ENCODE measurements at places on chromosomes 13 and 19.
A peak's percentile ranks its signal among the peaks of the same experiment; 100 is the strongest.

- DNase-seq = no peak
These were observed 32.1 kb downstream of the SMAD9 start for GRCh38 chr13:36887758-36888521.

DNA sequence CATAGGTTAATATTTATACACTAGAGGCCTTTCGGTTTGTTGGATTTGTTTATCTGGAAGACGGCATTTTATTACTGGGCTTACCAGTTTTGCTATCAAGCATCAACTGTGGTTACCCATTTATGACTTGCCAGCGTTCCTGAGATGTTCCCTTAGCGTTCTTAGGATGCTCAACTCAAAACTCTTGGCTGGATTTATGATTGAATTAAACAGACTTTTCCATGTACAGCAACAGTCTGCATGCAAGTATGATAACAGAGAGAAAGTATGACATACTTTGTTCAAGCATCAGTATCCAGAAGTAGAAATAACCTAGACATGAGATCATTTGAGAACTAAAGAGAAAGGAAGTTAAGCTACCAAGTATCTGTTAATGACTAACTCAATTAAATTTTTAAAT, 29.9 kb upstream of the RNF113B start:
- no peak for DNase-seq

DNA sequence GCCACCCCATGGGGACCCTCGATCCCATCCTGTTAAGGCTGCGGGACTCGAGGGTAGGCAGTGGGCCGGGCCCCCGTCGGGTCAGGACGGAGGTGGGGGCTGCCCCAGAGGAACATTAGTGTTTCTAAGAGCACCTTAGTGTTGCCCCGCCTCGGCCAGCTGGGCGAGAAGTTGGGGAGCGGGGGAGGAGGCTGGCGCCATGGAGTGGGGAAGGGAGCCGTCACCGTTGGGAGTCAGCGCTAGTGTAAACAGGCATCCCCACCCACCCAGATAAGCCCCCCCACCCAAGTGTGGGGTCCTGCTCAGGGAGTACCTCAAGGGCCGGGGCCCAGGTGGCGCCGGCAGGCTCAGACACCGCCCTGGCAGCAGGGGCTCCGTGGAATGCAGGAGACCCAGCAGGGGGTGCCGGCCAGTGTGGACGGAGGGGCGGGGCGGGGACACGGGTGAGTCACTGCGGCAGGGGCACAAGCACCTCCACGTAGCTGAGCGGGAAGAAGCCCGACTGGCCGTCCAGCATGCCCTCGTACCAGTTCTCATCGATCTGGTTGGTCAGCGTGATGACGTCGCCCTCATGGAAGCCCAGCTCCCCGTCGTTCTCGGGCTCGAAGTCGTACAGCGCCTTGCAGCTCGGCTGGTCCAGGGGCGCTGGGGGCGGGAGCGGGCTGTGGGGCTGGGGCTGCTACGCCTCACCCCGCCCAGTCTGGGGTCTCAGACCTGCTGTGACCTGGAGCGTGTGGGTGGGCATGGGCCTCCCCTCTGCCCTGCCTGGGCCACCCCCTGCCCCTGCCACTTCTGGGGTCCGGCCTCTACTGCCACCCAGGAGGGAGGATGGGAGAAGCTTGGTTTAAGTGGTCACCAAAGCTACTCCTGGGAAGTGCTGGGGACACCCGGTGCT, 18.0 kb downstream of the MPND start:
- DNase-seq = no peak

GRCh38 chr19:50486823-50487515, 10.3 kb upstream of the GARIN5A start:
- peak; percentile 75 for DNase-seq

DNA sequence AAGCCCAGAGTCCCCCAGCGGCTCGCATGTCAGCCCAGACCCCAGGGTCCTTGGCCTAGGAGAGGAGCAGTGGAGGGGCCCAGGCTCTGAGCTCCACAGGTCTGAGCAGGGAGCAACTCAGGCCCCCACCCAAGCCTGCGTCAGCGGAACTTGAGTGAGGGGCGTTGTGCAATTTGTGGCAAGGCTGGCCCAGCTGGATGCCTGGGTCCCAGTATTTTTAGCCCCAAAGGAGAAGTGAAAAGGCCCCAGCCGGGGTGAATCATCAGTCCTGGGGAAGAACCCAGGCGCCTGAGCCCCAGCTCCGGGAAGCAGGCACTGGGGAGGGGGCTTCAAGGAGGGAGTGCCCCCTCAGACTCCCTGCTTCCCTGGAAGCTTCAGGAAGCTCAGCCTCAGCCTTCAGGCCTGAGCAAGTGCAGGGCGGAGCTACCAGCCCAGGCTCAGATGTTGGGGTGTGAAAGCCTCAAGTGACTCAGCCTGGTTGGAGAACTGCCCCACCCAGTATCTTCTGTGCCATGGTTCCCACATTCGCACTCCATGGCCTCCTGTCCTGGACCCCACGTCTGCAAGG, 7.2 kb downstream of the MED29 start:
- peak; percentile 65 for DNase-seq

GRCh38 chr19:56637976-56638555, 4.9 kb upstream of the SMIM17 start:
- peak; percentile 28 for DNase-seq

DNA sequence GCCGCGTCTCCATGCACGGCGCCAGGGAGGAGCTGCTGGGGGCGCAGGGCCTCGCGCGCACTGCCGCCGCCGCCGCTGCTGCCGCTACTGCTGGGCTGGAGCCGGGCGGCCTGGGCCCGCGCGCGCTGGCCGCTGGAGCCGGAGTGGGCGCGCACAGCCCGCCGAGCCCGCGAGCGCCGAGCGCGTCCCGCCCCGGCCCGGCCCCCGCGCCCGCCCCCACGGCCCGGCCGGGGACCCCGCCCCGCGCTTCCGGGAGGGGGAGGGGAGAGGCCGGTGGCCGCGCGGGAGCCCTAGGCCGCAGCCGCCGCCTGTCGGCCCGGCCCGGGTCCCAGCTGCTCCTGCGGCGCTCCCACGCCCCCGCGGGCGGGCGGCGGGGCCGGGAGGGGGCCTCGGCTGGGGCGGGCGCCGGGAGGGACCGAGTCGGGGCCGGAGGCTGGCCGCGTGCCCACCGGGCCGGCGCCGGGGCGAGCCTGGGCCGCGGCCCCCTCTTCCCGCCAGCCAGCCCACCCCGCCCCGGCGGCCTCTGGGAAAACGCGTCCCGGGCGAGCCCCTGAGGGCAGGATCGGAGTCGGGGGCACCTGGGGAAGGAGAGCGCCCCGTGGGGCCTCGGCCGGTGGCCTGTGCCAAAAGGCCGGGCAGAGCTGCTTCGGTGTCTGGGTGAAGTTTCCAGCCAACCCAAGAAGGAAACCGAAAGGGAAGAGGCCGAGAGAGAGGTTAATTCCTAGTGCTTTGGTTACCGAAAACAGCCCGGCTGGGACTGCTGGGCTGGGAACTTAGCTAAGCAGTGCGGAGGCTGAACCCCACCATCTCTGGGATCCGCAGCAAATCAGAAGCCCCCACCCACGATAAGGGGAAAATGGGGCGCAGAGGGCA, at the start of gene STK24:
TSS of gene STK24 (minus strand) at position 145 of the 873 bp plus-strand sequence. CDS start 321 bp downstream, outside the sequence.
- peak; percentile 75 for DNase-seq

DNA sequence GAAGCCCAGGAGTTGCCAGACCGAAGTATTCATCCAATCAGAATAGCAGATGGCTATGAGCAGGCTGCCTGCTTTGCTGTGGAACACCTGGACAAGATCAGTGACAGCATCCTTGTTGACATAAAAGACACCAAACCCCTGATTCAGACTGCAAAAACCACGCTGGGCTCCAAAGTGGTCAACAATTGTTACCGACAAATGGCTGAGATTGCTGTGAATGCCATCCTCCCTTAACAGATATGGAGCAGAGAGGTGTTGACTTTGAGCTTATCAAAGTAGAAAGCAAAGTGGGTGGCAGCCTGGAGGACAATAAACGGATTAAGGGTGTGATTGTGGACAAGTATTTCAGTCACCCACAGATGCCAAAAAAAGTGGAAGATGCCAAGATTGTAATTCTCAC, 250.3 kb upstream of the OBI1 start:
- DNase-seq = no peak

DNA sequence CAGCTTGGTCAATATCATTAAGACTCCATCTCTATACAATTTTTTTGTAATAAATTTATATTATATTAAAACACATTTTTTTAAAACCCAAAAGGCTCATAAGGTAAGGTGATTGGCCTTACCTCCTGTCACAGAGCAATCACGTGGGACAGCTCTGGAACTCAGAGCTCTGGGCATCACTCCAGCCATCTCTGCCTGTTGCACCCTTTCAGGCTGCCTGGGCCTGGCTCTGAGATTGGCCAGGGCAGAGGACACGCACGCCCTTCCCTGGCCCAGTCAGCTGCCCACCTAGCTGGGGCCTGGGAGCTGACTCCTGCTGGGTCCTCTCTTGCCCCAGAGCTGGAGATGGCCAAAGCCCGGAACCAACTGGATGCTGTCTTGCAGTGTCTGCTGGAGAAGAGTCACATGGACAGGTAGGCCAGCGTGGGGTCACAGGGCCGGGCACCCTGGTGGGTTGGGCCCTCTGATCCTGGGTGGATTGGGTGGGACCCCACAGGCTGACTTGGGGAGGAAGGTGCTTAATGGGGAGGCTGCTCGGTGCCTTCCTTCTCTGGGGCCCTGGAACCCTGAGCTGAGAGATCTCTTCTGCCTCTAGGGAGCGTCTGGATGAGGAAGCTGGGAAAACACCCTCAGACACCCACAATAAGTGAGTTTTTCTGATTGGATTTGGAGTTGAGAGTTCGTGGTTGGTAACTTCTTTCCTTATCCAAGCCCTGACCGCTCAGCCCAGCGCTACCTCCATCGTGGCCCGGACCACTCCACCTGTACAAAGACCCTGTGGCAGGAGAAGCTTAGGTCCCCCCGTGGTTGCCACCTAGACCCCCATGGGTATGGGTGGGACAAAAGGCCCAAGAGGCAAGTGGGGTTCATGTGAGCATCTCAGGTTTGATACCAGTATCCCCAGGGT, 3.7 kb downstream of the LIN37 start:
- DNase-seq = no peak

DNA sequence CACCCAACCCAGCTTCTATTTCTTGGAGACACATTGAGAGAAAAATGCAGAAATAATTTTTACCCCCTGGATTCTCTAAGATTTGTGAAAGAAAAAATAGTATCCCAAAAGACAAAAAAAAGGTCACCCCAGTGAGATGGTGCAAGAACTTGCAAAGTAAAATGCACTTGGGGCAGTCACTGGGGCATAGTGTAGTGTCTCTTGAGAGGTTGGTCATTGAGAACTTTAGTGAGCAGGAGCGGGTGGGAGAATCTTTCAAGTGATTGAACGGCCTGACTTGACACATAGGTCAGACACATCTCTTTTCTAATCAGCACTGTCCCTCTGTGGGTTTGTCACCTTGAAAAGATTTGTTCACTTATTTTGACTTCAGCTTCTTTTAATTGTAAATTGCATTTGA, 2.4 kb downstream of the ZNF85 start:
- no peak for DNase-seq

GRCh38 chr13:37595162-37595561, 3.4 kb downstream of the POSTN start:
- DNase-seq = no peak

DNA sequence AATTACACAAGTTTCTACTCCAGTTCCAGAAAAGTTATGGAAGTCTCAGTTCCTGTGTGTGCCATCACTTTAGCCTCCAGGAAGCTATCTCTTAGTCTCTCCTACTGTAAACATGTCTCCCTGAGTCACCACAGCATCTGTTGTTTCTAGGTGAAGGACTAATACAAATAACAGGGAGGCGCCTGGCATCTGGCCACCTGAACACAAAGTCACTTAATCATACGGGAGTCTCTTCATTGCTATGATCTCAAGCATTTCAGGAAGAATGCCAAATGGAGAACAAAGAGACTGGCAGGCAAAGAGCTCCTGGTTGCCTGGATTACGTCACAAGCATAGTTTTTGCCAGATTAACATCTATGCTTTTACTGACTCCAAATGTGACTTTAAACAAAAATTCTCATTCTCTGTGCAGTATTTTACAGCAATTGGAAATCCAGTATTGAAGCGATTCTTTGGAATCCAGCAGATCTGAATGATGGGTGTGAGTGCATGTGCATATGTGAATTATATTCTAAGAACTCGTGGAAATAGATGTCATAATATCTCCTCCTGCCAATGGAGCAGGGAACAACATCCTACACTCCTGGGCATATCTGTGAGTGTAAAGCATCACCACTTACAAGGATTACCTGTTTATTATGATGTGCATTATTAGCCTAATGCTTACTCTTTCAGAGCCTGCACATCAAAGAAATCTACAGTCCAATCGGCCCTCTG, 572.8 kb downstream of the PCDH9 start:
- DNase-seq = no peak

GRCh38 chr13:33207615-33207961, 78.0 kb downstream of the STARD13 start:
- DNase-seq = no peak

- DNase-seq = no peak
These were observed 290.7 kb downstream of the ATP8A2 start for GRCh38 chr13:25662516-25662915.

GRCh38 chr13:44068169-44068568, 188.5 kb downstream of the LACC1 start:
- no peak for DNase-seq

DNA sequence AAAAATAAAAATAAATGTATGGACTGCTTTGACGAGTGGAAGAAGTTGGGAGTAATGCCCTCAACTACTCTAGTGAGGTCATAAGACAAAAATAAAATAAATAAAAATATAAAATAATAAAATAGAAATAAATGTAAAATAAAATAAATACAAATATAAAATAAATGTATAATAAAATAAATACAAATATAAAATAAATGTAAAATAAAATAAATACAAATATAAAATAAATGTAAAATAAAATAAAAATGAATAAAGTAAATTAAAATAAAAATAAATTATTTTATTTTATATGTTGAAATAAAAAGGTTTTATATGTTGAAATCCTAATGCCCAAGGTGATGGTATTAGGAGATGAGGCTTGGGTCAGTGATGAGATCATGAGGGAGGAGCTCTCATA, 20.1 kb upstream of the IGSF23 start:
- DNase-seq = no peak

- DNase-seq = no peak
These were observed 102.6 kb upstream of the RNF113B start for GRCh38 chr13:98279473-98280175.

DNA sequence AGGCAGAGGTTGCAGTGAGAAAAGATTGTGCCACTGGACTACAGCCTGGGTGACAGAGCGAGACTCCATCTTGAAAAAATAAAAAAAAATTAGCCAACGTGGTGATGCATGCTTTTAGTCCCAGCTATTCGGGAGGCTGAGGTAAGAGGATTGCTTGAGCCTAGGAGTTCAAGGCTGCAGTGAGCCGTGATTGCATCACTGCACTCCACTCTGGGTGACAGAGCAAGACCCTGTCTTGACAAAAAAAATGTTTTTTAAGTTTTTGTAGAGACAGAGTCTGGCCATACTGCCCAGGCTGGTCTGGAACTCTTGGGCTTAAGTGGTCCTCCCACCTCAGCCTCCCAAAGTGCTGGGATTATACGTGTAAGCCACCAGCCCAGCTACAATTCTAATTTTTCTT, 22.4 kb upstream of the LSM14A start:
- no peak for DNase-seq
